ENCODE measurements at places on chromosomes 1 and 21.

DNA sequence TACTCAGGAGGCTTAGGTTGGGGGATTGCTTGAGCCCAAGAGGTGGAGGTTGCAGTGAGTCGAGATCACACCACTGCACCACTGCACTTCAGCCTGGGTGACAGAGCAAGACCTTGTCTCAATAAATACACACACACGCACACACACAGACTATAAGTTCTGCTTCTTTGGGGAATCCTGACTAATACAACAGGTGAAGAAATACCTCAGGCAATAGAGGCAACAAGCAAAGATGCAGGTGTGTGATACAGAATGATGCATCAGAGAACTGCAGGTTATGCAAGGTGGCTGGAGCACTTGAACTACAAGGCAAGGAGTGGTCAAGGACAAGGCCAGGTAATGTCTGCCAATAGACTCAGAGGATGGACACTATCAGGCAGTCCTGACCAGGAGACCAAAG is 117.6 kb upstream of the ZNF678 start:
- no peak for DNase-seq

DNA sequence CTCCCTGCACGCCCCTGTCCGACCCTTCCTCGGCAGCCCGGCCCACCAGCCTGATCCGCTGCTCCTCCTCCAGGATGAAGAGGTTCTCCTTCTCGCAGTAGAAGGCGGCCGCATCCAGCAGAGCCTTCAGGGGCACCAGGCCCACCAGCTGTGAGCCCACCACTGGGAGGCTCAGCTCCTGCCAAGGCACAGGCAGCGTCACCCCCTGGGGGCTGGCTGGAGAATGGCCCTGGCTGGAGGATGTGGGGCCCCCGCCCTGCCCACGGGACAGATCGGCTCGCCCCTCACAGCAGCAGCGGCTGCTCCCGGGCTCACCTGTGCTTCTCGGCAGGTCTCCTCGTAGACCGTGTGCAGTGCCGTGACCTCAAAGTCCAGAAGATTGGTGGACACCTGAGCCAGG is 5.3 kb downstream of the FTCD start:
- DNase-seq, result no peak

- no peak for DNase-seq
Observed at GRCh38 chr1:228109962-228110488, 926 bp upstream of the MRPL55 start.

- DNase-seq, result no peak
Observed at GRCh38 chr21:45987121-45987711, 5.6 kb downstream of the COL6A1 start.

- DNase-seq, result no peak
Observed at GRCh38 chr1:3159121-3159520, 90.1 kb downstream of the PRDM16 start.

Data from fibroblast of skin of abdomen (primary cell).